ENCODE measurements at places on chromosomes 16 and 17.

GRCh38 chr17:39753514-39754160 is 15.9 kb downstream of the GRB7 start:
- no peak for DNase-seq

DNA sequence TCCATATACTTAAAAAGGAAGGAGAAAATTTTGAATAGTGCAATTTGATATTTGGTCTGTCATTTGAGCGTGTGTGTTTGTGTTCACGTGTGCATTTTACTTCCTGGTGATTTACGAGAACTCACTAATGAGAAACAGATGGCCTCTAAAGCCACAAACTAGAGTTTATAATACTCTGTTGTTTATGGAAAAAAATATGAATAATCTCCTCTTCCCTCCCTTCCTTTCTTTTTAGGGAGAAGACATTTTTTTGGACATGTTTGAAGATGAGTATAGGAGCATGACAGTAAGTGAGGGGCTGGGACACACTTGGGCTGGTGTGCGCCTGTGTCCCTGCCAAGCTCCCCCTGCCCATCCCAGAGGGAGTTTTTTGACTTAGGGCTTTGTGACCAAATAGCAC is 102.7 kb downstream of the CLEC16A start:
- no peak for DNase-seq

DNA sequence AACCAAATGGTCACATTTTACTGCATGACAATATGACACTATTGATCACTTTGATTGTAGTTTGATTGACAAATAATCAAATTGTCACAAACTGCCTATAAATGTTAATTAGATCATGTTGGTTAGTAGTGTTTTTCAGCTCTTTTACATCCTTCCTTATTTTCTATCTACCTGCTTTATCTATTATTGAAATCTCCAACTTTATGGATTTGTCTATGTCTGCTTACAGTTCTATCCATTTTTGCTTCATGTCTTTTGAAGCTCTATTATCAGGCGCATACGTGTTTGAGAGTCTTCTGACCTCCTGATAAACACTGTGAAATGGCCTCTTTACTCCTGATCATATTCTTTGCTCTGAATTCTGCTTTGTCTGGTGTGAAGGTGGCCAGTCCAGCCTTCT is 83.2 kb upstream of the GNG13 start:
- DNase-seq = no peak

DNA sequence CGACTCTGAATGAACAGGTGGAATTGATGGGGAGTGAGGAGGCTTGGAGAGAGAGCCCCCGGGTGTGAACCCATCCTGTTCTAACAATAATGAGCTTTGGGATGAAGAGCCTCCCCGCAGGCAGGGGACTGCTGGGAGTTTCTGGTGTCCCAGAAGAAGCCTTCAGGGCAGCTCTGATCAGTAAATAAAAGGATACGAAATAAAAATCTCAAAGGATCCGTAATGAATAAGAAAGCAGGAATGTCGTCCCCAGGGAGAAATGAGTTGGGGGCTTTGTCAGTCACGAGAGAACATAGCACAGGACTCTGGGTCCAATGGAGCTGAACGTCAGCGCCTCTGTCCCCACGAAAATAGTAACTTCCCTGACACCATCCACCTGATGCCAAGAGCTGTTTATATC is 113.4 kb downstream of the PITPNC1 start:
- DNase-seq = no peak

DNA sequence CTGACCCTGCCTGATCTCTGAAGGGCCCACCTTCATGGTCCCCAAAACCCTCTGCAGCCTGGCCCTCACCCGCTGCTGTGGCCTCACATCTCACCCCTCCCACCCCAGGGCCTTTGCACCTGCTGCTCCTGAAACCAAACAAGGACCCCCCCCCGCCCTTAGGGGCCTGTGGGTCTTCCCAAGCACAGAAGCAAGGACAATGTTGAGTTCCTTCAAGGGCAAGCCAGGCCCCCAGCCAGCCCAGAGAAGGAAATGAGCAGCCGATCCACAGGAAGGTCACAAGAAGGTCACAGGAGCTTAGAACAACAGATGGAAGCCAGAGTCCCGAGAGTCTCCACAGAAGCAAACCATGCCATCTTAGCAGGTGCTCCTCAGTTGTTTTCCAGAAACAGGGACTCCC is 493 bp upstream of the PDE6G start:
- no peak for DNase-seq

DNA sequence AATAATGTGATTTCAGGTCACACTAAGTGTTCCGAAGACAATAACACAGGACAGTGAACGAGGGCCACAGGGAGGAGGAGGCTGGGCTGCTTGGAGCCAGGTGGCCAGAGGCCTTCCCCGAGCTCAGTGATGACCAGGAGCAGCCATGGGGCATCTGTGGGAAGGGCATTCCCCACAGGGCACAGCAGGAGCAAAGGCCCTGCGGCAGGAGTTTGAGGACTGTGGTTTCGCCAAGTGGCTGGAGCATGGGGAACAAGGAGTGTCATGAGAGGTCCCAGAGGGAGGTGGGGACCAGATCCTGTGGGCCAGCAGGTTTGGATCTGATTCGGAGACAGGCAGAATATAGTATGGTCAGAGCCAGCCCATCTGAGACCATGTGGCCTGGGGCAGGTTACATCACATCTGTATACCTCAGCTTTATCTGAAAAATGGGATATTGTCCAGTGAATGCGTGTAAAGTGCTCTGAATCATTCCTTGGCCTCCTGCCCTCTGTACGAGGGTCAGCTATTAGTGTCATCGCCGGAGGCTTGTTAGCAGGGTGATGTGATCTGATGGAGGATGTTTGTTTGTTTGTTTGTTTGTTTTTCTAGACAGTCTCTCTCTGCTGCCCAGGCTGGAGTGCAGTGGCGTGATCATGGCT is 176.8 kb downstream of the KATNIP start:
- DNase-seq = no peak

Measured in stimulated activated CD4-positive, alpha-beta T cell treated with anti-CD3 and anti-CD28 coated beads, Interleukin-15, amount 100 ng/mL, for 24 hours (primary cell).